ENCODE measurements at places on chromosomes 16 and 17.

DNA sequence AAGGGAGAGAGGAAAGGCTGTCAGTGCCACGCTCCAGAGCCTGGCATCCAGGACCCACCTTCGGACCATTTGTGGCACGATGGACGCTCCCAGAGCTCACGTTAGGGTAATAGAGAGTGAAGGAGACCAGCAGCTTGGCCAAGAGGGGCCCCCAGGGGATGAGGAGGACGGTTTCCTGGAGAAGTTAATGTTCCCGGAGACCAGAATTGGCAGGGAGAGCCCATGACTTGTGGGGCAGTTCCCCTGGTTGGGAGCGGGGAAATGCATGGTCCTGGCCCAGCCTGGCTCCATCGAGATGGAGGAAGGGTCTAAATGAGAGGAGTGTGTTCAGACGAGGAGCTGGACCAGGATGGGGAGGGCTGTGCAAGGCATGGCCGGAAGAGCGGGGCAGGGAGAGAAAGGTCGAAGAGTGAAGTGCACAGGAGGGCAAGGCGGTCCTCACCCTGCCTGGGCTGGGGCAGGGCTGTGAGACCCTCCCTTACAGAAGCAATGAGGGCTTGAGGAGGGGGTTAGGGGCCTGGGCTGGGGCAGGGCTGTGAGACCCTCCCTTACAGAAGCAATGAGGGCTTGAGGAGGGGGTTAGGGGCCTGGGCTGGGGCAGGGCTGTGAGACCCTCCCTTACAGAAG lies 2.9 kb upstream of the HIC1 start:
- no peak for DNase-seq

- DNase-seq = no peak
Measured at GRCh38 chr17:4565209-4566141, 5.1 kb upstream of the GGT6 start.

DNA sequence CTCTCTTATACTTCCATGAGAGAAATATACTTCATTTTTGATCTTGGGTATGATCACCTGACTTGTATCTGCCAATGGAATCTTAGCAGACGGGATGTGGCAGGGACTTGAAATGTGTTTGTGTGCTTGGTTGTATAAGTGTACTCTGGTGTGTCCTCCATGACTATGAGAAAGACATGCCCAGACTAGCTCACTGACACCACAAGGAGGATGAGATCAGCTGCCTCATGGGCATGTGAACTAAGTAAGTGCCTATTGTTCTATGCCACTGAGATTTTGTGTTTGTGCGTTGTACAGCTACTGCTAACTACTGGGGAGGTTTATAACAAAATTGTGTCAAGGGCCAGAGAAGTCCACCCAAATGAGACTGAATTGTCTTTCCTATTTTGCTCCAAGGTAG lies 402.2 kb upstream of the SALL1 start:
- no peak for DNase-seq

DNA sequence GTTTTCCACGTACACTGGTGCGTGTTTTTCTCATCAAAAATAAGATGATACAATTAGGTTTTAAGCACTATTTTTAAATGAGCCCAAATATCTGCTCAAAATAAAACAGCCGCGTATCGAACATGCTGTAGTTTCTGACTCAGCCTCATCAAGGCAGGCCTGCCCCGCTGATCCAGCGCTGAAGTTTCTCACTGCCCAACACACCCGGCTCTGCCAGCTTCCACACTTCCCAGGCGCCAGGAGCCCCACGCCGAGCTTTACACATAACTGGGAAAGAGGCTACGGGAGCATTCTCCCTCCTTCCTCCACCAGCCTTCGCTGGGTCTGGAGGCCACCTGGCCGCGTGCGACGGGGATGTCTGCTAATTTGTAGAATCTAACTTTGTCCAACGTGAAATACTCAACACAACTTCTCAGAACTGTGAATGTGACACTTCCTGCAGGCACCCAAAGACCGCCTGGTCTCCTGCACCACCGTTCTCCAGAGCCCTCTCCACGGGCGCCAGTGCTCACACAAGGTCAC lies 42.1 kb downstream of the MAP1LC3B start:
- DNase-seq = no peak

DNA sequence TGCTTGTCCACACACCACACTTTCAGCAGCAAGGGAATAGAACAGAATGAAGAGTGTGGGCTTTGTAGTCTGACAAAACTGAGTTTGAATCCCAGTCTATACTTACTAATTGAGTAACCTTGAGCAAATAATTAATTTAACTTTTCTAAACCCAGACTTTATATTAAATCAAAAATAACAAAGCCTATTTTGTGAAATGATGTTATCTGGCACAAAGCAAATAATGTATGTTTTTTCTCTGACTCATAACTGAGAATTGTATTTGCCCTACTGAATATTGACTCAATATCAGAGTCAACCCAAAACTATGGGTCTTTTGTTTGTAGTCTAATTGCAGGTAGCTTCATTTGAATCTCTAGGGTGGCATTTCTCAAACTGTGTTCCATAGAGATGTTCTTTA lies 77.9 kb upstream of the TANC2 start:
- no peak for DNase-seq
